Stimulated activated CD4-positive, alpha-beta T cell treated with anti-CD3 and anti-CD28 coated beads, TNF-alpha, amount 100 ng/mL, for 1 hour (primary cell): ENCODE measurements at places on chromosomes 2 and 18.

DNA sequence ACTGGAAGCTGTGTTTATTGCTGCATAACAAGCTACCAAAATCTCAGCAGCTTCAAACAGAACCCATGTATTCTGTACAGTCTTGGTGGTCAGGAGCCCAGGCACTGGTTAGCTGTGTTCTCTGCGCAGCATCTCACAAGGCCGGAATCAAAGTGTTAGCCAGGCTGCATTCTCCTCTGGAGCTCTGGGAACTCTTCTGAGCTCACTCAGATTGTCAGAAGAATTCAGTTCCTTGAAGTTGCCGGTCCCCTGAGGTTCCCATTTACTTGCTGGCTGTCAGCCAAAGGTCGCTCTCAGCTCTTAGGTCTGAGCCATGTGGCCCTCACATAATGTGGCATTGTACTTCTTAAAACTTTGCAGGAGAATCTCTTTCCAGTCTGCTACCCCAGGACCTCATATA is 123.6 kb upstream of the SMIM21 start:
- no peak for DNase-seq

GRCh38 chr2:113977060-113977659 is 87.3 kb downstream of the ACTR3 start:
- no peak for DNase-seq

GRCh38 chr2:220276741-220277444 is 649.5 kb downstream of the SLC4A3 start:
- DNase-seq, result no peak

DNA sequence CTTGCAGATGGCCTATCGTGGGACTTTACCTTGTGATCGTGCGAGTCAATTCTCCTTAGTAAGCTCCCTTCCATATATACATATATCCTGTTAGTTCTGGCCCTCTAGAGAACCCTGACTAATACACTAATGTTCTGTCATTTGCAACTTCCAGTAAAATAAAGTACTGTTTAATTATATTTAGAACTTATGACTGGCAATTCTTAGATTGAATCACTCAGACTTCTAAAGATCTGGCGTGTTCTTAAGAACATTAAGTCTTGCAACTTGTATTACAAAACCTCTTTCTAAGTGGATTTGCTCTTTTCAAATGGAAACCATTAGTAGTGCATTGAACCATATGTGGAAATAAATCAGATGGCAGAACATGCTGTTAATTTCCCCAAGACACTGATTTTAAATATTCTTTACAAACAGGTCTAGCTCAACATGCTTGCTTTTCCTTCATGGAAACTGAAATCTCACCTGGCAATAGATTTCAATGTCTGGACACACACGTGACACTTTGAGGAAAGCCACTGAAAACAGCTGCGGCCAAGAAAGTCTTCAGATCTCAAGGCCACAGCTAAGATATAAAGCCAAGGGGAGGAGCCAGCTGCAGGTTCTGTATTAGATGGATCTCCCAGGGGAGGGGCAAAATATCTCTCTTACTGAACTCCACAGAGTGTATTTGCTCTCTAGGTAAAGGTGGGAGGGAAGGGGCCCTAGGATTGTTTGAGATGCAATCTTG is 50.6 kb downstream of the PMAIP1 start:
- no peak for DNase-seq

GRCh38 chr2:61247204-61247812 is 85.3 kb downstream of the C2orf74 start:
- no peak for DNase-seq

- DNase-seq, result no peak
Measured at GRCh38 chr18:9874728-9875127, 11.0 kb upstream of the TXNDC2 start.

DNA sequence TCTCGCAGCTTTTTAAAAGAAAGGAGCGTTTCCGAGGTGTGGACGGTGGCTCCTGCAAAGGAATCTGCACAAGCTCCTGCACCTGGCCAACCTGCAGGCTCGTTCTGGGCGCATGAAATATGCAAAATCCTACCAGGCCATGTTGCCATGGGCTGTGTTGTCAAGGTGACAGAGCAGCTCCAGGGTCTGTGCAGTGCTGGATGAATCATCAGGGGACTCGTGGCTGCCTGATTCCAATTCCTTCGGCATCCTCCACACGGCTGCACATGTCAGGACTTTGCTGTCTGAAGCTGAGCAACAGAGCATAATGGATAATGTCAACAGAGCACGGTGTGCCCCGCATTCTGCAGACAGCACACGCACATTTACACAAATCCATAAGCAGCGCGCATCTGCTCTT is 120.5 kb downstream of the EIPR1 start:
- no peak for DNase-seq

- DNase-seq, result no peak
Measured at GRCh38 chr2:217681791-217682190, 321.0 kb downstream of the TNS1 start.

- no peak for DNase-seq
Measured at GRCh38 chr18:33051407-33051806, 278.6 kb upstream of the KLHL14 start.

GRCh38 chr18:75172299-75173124 is 36.4 kb downstream of the PTGR3 start:
- DNase-seq, result no peak

- no peak for DNase-seq
Measured at GRCh38 chr18:31587529-31587928, 4.1 kb upstream of the TTR start.

DNA sequence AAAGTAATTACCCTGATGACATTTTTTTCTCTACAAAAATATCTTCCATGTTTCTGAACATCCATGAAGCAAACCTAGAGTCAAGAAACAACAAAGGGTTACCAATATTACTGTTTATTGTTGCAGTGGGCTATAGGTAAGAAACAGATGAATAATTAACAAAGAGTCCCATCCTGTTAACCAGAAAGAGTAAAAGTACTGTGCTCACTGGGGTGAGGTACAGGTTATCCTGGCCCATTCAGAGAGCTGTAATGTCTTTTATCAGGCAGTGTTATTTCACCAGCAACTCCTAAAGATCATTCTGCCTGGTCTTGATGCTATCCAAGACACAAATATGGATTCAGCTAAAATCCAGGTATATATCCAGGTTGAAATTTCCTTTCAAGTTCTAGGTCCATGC is 754.9 kb downstream of the SATB2 start:
- DNase-seq, result no peak

- DNase-seq, result no peak
Measured at GRCh38 chr2:241298673-241299072, 16.8 kb downstream of the HDLBP start.

DNA sequence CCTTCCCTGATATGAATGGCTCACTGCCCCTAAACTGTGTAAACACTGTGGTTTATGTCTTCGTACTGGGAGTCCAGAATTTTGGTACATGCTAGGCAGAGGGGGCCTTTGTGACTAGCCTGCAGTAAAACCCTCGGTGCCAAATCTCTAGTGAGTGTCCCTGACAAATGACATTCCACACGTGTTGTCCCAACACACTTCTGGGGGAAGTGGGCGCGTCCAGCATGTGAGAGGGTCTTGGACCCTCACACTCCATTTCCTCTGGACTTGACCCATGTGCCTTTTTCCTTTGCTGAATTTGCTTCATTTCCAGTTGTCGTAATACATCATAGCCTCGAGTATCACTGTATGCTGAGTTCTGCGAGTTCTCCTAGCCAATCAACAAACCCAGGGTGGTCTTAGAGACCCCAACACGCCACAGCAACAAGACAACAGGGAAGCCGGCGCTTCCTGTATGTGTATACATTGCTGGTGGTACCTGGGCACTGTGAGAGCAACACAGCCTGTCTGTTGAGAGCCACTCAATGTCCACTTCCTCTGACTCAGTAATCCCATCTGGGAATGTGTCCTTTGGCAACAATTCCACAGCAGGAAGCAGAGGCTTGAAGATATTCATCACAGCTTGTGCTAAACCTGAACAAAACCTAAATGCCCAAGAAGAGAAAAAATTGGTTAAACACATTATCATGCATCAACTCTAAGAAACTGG is 26.9 kb upstream of the SLC66A3 start:
- DNase-seq, result no peak
